Urothelium cell line (cell line): ENCODE measurements at places on chromosomes 5 and 9.

DNA sequence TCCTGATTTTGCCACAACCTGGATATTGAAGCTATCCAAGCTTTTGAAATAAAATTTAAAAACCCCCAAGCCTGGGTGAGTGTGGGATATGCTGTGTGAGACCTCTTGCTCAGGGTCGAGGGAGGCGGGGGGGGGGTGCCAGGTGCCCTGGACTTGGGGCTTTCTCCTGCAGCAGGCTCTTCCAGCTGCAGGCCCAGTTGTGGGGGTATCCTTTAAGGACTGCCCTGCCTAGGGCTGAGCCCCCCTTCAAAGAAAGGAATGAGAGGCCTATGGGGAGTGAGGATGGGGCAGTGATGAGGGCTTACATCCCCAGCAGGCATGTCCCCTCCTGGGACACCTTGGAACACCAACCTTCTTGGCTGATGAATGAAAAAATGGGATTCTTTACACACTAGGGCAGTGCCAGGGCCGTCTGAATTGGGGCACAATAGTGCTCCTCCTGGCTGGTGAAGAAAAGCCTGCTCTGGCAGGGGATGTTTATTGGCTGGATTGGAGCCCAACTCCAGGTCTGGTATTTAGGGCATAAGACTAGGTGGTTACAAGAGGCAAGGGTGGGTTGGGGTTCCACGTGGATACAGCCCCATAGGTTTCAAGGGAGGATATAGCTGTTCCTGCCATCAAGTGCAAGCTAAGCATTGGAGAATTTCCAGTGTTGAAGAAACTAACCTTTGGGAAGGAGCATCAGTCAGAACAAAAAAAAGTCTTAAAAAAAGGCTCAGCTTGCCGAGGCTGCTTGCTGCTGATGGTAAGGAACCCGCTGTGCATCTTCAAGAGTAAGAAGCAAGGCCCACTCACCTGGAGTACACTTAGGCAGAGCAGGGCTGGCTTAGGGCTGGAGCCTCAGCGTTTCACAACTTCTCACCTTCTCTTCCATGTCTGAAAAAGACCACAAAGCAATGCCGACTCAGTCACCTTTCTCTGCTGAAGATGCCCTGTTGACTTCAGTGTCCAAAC, 7.0 kb downstream of the HNRNPAB start:
- DNase-seq: no peak

DNA sequence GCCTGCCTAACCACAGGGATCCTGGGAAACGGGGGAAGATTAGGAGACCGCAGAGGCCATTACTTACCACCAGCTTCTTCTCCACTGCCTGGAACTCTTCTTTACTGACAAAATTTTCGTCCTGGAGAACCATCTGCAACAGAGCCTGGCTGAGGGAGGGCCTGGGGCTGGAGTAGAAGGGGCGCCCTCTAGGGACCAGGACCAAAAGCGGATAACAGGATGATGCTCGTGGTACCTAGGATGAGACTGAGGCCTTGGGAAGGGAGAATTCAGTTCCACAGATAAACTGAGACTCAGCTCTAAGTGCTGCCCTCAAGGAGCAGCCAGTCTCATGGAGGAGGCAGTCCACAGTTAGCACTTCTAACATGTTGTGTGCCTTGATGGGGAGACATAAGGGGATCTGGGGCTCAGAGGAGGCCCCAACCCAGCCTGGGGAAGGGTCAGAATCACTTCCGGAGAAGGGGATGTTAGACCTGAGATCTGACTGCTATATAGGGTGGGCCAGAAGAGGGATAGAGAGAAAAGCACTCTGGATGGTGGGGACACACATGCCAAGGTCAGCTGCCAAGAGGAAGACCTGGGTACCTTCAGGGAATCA, 1.2 kb downstream of the SPATA24 start:
- DNase-seq: no peak

GRCh38 chr5:171493646-171494393, 74.4 kb downstream of the FGF18 start:
- DNase-seq: no peak

DNA sequence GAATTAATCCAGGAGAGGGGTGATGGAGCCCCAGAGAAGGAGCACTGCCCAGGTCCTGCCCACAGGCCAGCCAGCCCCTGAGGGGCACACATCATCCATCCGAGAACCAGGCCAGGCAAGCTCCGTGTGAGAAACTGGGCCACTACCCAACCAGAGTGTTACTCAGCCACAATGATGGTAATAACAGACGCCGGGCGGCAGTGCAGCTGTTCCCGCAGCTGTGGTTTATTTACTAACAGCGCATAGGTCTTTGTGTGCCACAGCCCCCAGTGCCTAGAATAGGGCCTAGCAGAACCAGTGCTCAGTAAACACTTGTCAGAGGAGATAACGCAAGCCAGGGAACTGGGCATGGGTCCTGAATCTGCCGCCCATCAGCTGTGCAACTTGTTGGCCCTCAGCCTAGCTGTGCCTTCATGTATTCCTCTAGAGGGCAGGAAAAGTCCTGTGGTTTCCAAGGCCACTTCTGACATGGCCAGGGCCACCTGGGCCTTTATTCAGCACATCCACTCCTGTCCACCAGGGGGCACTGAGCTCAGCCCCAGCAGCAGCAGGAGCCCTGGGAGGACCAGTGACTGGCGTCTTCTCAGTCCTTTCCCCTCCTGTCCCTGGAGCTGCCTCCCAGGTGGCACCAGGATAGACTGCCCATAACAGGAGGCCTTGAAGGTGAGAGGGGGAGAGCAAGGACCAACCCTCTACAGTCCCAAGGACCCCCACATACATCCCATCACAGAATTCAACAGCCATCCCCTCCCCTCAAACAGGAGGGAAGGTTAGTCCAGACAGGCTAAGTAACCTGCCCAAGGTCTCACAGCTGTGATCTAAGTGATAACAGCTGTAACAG, 2.1 kb downstream of the MXD3 start:
- peak; percentile 66 for DNase-seq
